Fibroblast of the aortic adventitia (primary cell): ENCODE measurements at places on chromosomes 11 and 22.

- no peak for DNase-seq
Observed at GRCh38 chr11:19728436-19728835, 15.8 kb downstream of the NAV2 start.

DNA sequence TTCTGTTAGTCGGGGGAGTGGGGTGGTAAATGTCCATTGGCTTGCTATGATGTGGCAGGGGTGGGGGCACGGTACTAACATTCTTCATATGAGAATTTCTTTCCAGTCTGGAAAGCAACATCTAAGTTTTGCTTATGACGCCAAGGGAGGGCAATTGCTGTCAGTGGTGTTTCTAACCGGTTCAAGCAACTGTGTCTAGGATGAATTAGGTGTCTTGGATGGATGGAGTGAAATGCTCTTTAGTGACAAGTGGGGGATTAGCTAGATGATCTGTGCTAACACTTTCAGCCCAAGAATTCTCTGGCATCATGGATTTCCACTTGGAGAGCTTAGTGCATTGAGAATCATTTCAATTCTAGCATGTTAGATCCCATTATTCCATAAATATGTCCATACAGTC lies 262.6 kb upstream of the SORL1-AS1 start:
- DNase-seq, result no peak

GRCh38 chr11:35525501-35526175 lies at the start of gene PAMR1:
PAMR1 (minus strand) TSS chr11:35525616; CDS start chr11:35525585, 31 bp downstream.
- DNase-seq, result peak; percentile 72

GRCh38 chr11:99327066-99327465 lies 306.3 kb downstream of the CNTN5 start:
- DNase-seq, result no peak

- peak; percentile 7 for DNase-seq
Observed at GRCh38 chr22:32542677-32543357, 68.2 kb downstream of the FBXO7 start.
